ENCODE measurements at places on chromosomes 5 and 9. TPM values are rescaled to one million over a fixed set of nuclear protein-coding genes. Genes with fewer than 3 reads are reported as not detected.
A peak's percentile ranks its signal among the peaks of the same experiment; 100 is the strongest.

BAAT gene
- 41.8 TPM for total RNA-seq

RXRA gene
- 32.5 TPM for total RNA-seq

- H3K4me1 ChIP-seq, result peaks cover 69% of the 10 kb centered on the region
- H3K4me3 ChIP-seq, result no peak overlapping the region
- H3K36me3 ChIP-seq, result no peaks in the 10 kb centered on the region
- no peaks in the 10 kb centered on the region for H3K27me3 ChIP-seq
These were observed 27.3 kb downstream of the RXRA start for GRCh38 chr9:134353539-134353938.

- no peak overlapping the region for H3K4me3 ChIP-seq
- H3K4me1 ChIP-seq, result peaks cover 4% of the 10 kb centered on the region
- no peaks in the 10 kb centered on the region for H3K36me3 ChIP-seq
- no peak overlapping the region for H3K27ac ChIP-seq
These were observed 42.8 kb upstream of the ZSWIM6 start for GRCh38 chr5:61289241-61289640.

GRCh38 chr5:124651663-124652513 is 94.6 kb downstream of the ZNF608 start:
- H3K36me3 ChIP-seq, result no peaks in the 10 kb centered on the region
- peak overlapping the region; percentile 0 for H3K4me3 ChIP-seq
- H3K4me1 ChIP-seq, result peaks cover 76% of the 10 kb centered on the region
- H3K27me3 ChIP-seq, result no peaks in the 10 kb centered on the region
- peak overlapping the region; percentile 81 for H3K27ac ChIP-seq
- peak; percentile 86 for DNase-seq

GRCh38 chr5:150318613-150319483 is 16.1 kb upstream of the ARSI start:
- no peaks in the 10 kb centered on the region for H3K36me3 ChIP-seq
- H3K27me3 ChIP-seq, result no peaks in the 10 kb centered on the region
- H3K27ac ChIP-seq, result peak overlapping the region; percentile 85
- no peak for DNase-seq
- peaks cover 36% of the 10 kb centered on the region for H3K4me1 ChIP-seq

- peak; percentile 50 for DNase-seq
- H3K4me1 ChIP-seq, result no peaks in the 10 kb centered on the region
- no peak overlapping the region for H3K4me3 ChIP-seq
These were observed 105.2 kb downstream of the SH3TC2 start for GRCh38 chr5:148957591-148958202.

- DNase-seq, result no peak
- H3K4me3 ChIP-seq, result no peak overlapping the region
- H3K27ac ChIP-seq, result no peak overlapping the region
These were observed 277.9 kb downstream of the GAS1 start for GRCh38 chr9:86669422-86669821.

- no peaks in the 10 kb centered on the region for H3K36me3 ChIP-seq
- no peaks in the 10 kb centered on the region for H3K27me3 ChIP-seq
- H3K27ac ChIP-seq, result no peak overlapping the region
- H3K4me3 ChIP-seq, result no peak overlapping the region
- peaks cover 15% of the 10 kb centered on the region for H3K4me1 ChIP-seq
- DNase-seq, result no peak
These were observed 171.0 kb downstream of the DAB2IP start for GRCh38 chr9:121822093-121823085.

DNA sequence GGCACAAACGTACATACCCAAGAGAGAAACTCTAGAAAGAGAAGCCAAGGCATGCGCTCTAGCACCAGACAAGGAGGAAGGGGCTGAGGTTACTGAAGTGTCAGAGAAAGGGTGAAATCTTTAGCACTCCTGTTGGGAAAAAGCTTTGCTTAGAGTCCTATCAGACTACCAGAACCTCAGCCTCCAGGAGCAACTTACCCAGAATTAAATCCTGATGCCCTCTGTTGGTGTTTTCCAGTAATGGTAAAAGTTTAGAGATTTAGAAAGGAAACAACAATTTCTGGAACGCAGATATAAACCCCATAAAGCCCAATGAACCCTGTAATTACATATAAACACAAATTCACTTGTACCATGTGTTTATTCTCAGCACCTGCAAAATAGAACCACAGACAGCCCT is 33.2 kb upstream of the ASTN2 start:
- no peaks in the 10 kb centered on the region for H3K4me1 ChIP-seq
- peaks cover 11% of the 10 kb centered on the region for H3K27me3 ChIP-seq
- H3K36me3 ChIP-seq, result no peaks in the 10 kb centered on the region
- H3K4me3 ChIP-seq, result no peak overlapping the region

- no peaks in the 10 kb centered on the region for H3K4me1 ChIP-seq
- no peak overlapping the region for H3K27ac ChIP-seq
- no peaks in the 10 kb centered on the region for H3K36me3 ChIP-seq
These were observed 10.7 kb downstream of the HAPLN1 start for GRCh38 chr5:83709973-83710372.

Data from hepatocyte (in vitro differentiated cells).